ENCODE measurements at places on chromosomes 16 and 17. TPM values are rescaled to one million over a fixed set of nuclear protein-coding genes. Genes with fewer than 3 reads are reported as not detected.

- no peak for DNase-seq
Observed at GRCh38 chr16:4697848-4698291, 4.5 kb downstream of the NUDT16L1 start.

DNA sequence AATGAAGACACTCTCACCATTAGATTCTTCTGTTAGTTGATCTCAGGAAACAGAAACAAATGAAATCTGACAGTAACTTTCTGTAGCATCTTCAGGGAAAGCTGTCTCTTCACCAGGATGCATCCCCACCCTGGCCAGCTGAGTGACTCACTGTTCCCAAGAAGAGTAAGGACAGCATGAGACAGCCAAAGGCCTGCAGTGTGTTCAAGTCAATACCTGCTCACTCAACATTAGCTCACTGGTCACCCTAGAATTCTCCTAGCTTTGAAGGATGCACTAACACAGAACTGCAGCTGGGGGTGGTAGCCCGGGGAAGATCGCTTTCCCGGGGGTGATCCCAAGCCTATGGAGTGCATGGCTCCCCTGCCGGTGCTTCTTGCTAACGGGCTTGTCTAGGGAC, 28.2 kb upstream of the CLEC18B start:
- no peak for DNase-seq

- DNase-seq = peak; percentile 78
Observed at GRCh38 chr17:43767713-43768059, 9.1 kb upstream of the SOST start.

IL34 gene
- total RNA-seq = 2.4 TPM

DNA sequence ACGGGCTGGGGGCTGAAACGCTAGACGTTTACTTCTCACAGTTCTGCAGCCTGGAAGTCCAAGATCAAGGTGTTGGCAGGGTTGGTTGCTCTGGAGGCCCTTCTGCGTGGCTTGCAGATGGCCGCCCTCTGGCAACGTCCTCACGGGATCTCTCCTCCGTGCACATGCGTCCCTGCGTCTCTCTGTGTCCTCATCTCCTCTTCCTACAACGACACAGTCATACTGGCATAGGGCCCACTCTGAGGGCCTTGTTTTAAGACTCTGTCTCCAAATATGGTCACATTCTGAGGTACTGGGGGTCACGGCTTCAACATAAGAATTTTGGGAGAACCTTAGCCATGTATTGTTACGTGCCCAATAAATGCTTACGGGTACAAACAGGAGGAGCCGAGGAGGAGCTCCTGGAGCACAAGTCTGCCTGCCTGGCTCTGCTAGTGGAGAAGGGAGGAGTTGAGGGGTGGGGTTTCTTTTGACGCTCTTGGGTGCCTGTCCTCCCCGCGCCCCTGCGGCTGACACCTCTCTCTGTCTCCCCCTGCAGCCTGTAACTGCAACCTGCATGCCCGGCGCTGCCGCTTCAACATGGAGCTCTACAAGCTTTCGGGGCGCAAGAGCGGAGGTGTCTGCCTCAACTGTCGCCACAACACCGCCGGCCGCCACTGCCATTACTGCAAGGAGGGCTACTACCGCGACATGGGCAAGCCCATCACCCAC, 141.1 kb downstream of the NTN1 start:
- no peak for DNase-seq

TERB1 gene
- total RNA-seq = not detected

GRCh38 chr17:35998018-35998545, 3.3 kb downstream of the CCL15 start:
- DNase-seq = no peak

- no peak for DNase-seq
Observed at GRCh38 chr16:25713785-25714570, 22.2 kb downstream of the HS3ST4 start.

GRCh38 chr16:24834459-24835335, 11.1 kb upstream of the SLC5A11 start:
- DNase-seq = no peak

- DNase-seq = no peak
Observed at GRCh38 chr17:78366109-78366848, 6.4 kb upstream of the SOCS3 start.

CACNA1G gene
- total RNA-seq = 0.58 TPM

FA2H gene
- not detected for total RNA-seq

DNA sequence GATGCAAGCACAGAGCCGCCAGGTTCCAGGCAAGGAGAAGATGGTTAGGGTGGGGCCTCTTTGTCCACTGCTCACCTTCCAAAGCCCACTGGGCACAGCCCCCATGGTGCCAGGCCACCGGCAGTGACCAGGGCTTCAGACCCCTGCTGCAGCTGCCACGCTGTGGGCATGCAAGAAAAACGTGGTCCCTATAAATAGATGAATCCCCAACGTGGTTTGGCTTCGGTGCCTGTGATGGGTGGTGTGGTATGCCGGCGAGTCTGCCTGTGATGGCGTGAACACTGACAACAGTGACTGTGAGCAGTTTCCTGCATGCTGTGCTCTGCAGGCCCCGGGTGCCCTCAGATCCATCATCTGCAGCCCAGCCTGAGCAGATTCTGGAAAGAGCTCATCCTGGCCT, 36.6 kb downstream of the RAB11FIP4 start:
- no peak for DNase-seq

GRCh38 chr17:70099294-70099693, 24.3 kb downstream of the KCNJ16 start:
- DNase-seq = no peak

MAP2K6 gene
- 22.1 TPM for total RNA-seq

ASIC2 gene
- total RNA-seq = not detected

- no peak for DNase-seq
Observed at GRCh38 chr17:2724784-2725164, 13.2 kb upstream of the CLUH start.

SMCR8 gene
- 14.3 TPM for total RNA-seq

- DNase-seq = no peak
Observed at GRCh38 chr17:14089179-14089578, 19.9 kb downstream of the COX10 start.

LRRC37B gene
- total RNA-seq = 7.1 TPM

PRSS22 gene
- not detected for total RNA-seq

DNA sequence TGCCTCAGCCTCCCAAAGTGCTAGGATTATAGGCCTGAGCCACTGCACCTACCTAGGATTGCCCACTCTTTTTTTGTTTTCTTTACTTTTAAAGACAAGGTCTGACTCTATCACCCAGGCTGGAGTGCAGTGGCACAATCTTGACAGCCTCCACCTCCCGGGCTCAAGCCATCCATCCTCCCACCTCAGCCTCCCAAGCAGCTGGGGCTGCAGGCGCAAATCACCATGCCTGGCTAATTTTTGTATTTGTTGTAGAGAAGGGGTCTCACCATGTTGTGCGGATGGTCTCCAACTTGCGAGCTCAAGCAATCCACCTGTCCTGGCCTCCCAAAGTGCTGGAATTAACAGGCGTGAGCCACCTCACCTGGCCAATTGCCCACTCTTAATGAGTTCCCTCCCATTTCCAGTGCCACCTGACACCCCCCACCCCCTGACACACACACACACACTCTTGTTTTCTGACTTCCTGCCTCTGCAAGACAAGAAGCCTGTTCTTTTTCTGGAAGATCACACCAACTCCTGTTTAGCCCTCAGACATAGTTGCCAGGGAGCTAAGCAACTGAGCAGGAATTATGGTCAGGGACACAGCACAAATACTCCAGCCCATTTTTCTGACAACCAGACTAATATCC, 2.6 kb downstream of the OVCA2 start:
- DNase-seq = no peak

IRX6 gene
- 2.3 TPM for total RNA-seq

CDR2L gene
- 29.9 TPM for total RNA-seq

FOXF1 gene
- 4.2 TPM for total RNA-seq

DNA sequence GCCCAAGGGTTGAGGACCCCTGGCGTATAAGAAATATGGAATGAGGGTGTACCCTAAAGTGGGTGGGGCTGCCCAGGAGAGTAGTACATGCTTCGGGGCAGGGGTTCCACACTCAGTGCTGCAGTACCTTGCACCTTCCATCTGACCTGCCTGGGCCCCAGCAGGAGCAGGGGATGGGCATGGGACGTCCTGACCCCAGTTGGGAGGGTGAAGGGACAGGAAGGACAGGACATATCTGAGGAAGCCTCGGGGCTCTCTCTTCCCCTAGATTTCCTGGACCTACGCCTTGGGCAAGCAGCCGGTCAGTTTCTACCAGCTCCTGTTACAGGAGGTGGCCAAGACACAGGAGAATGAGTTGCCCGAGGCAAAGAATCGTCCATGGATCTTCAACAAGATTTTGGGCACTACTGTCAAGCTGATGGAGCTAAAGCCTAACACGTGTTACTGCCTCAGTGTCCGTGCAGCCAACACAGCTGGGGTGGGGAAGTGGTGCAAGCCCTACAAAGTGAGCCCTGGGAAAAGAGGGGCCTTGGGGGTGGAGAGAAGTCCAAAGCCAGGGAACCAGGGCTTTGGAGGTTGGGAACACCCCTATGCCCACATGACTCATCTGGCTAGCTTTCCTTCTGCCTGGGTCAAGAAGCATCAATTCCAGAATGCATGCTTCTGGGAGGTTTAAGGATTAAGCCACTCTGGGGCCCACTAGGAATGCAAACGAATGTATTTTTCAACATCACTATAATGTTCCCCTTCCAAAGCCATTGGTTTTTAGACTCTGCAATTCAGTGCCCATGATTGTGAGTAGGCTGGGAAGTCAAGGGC, 7.9 kb downstream of the FNDC8 start:
- DNase-seq = no peak

DHODH gene
- total RNA-seq = 8.4 TPM

GRCh38 chr17:12739500-12739899, 49.8 kb upstream of the ARHGAP44 start:
- no peak for DNase-seq

GRCh38 chr17:67157732-67158639, 87.0 kb downstream of the HELZ start:
- no peak for DNase-seq

- no peak for DNase-seq
Observed at GRCh38 chr16:54939029-54939346, 8.3 kb downstream of the IRX5 start.

- DNase-seq = no peak
Observed at GRCh38 chr17:82215095-82215971, 2.7 kb upstream of the CCDC57 start.

DNA sequence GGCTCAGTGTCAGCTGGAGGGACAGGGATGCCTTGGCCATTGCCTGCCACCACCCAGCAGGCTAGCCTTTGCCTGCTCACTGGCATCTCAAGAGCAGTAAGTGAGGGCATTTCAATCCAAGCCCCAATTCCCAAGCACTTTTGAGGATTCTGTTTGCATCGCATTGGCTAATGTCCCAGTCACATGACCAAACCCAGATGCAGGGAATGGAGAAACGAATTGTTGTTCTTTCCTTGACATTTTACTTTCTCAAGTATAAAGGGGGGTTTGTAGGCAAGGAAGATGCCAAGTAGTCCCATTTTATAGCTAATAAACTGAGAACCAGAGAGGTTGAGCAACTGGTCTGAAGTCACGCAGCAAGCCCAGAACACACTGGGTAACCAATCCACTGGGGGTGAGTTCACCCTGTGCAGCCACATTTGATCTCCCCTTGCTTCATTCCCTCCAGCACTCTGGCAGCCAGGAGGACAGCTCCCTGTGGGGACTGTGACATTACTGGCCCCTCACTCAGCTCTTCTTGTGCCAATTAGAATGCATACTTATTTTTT, 193.8 kb upstream of the CACNG3 start:
- no peak for DNase-seq

DNA sequence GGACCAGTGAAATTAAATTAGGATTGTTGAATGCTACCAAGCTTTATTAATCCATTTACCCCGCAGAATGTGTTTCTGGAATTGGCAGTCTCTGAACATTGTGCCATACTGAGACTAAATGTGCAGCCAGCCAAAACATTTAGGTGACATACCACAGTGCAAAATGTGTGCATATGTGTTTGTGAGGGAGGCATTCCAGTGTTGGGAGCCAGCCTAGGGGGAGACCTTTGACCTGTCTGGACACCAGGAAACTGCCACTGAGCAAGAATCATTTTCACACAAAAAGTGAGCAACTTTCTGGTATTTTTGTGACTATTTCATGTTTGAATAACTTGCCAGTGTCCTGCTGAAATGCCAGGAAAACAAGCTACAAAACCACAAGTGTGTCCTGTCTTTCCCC, 64.7 kb upstream of the SLC12A3 start:
- DNase-seq = no peak

- no peak for DNase-seq
Observed at GRCh38 chr16:82150549-82150948, 19.5 kb downstream of the MPHOSPH6 start.

UNC45B gene
- total RNA-seq = not detected

DNA sequence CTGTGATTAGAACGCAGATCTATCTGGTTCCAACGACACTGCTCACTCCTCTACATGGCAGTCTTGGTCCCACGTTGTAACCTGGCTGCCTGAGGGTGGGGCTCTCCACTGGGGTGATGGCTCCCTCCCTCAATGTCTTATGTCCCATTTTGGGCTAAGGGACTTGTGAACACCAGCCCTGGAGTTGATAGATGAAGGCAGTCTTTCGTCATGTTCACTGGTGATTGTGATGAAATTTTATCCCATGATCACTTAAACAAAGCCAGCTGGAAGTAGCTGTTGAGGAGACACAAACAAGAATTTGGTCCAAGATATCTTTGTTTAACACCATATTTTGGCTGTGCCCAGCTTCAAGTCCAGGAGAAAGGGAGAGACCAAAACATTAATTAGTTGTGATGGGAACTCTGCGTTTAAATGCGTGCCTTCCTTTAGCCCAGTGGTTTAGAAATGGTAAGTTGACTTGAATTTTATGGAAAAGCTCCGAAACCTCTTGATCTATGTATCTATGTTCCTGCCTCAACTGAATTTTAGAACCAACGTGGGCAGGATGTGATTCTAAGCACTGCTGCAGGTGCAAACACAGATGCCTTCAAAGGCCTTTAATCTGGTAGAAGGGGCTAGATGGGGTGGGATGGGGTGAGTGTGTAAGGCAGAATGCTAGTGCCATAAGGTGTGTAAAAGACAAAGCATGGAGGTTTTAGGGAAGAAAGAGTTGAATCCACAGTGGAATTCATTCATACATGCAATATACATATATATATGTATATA, 186.8 kb upstream of the IRX3 start:
- DNase-seq = no peak

GRCh38 chr17:76517638-76518038, 16.4 kb upstream of the RHBDF2 start:
- no peak for DNase-seq

EVPL gene
- 0.16 TPM for total RNA-seq

CCL2 gene
- 276 TPM for total RNA-seq

Data from mesenteric fat pad (tissue), 1 donor.